ENCODE measurements at places on chromosomes 6 and 20.

- DNase-seq, result peak; percentile 30
Measured at GRCh38 chr6:33391922-33392594, 435 bp downstream of the KIFC1 start.

DNA sequence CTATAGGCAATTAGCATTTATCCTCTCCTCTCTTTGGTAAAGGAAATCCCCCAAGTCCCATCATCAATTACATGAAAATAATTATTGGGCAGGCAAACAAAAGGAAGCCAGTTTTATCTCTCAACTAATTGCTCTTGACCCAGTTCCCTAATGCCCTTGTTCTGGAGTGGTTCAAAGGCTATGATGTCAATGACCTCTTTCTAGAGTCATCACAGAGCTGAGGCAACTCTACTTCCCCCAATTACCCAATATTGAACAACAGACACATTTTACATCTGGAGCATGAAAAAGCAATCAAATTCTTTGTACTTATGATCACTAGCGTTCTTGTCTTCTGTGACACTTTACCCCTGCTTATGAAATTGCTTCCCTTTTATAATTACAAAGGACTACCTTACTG is 43.5 kb downstream of the NT5E start:
- no peak for DNase-seq

GRCh38 chr6:31190488-31190887 is 20.0 kb upstream of the POU5F1 start:
- no peak for DNase-seq

DNA sequence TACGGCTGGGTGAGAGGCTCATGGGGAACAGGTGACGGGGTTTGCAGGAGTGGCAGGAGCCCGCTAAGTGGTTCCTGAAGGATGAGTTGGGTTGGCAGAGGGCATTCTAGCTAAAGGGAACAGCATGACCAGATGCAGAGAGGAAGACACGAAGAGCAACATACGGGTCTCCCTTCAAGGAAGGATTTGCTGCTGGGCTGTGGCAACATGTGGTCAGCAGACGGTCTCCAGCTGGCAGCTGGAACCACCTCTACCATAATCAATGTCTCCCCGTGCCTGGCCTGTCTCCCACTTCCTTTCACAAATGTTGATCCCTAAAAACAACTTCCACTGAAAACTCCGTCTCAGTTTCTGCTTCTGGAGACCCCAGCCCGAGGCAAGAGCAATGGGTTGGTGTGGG is 80.6 kb upstream of the SULF2 start:
- no peak for DNase-seq

- no peak for DNase-seq
Measured at GRCh38 chr6:38498805-38499445, 140.8 kb downstream of the BTBD9 start.

GRCh38 chr6:170165471-170166117 is 125.3 kb downstream of the DLL1 start:
- no peak for DNase-seq

DNA sequence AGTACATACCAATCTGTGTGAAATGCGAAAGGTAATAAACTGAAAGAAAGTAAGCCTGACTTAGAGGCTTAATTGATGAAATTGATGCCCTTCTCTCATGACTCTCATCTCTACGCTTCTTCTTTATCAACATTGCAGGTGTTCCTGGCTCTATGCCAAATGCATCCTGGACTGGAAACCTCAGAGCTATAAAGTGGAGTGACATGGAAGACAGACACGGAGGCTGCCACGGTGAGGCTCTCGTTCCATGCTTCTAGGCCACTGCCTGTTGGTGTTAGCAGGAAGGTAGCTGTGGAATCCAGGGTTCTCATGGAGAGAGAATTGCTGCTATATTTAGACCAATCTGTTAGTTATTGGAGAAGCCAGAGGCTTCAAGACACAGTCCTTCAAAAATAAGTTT is 73.2 kb downstream of the C6orf52 start:
- DNase-seq, result no peak

DNA sequence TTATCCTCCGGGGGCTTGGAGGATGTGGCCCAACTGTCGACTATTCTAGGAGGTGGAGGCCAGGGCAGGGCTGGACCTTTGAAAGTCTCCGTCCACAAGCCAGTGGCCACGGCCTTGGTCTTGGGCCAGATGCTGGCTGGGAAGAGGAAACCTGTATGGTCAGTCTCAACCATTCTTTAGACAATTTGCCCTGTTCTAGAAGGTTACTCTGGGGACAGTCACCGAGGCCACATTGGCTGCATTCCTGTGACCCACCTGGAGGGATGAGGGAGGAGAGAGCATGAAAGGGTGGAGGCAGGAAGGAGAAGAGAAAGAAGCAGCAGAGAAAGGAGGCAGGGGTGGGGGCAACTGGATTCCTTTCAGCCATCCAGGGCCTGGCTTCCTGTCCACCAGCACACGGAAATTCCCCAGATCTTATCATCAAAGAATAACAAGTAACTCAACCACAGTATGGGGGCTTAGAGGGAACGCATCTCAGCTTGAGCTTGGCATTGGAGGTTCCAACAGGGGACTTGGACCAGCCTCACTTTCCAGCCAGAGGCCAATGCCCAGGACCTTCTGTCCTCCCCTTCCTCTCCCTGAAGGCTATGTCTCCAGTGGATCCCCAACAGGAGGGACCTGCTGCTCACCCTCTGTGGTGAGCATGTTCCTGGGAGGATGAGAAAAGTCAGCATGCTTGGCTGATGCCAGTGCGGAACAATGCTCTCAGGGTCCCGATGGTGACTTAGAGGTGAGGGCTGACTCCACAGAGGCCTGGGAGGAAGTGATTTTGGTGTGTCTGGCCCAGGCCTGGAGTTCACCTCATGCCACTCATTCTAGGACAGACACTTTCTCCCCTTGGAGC is 30.4 kb downstream of the TGM2 start:
- DNase-seq, result peak; percentile 61

- DNase-seq, result no peak
Measured at GRCh38 chr6:130211691-130212090, 11.1 kb downstream of the SAMD3 start.

GRCh38 chr20:43959079-43959919 is 44.6 kb downstream of the TOX2 start:
- DNase-seq, result no peak

DNA sequence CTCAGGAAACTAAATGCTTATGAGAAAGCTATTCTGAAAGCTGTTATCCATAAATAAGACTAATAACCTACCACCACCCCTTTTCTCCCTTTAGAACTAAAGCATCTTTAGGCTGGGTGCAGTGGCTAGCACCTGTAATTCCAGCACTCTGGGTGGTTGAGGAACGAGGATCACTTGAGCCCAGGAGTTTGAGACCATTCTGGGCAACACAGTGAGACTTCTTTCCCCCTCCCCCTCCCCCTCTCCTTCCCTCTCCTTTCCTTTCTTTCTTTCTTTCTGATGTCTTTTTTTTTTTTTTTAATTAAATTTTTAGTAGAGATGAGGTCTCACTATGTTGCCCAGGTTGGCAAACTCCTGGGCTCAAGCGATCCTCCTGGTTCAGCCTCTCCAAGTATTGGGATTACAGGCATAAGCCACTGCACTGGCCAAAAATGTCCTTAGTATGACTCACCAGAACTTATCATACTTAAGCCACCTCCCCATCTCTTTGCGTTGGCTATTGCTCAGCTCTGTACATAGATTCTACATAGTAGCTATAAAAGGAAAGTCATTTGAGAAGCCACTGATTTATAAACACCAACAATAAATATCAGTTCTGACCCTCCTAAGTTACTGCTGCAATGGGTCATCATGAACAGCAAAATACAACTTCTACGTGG is 54.8 kb upstream of the SPDEF start:
- DNase-seq, result peak; percentile 56

DNA sequence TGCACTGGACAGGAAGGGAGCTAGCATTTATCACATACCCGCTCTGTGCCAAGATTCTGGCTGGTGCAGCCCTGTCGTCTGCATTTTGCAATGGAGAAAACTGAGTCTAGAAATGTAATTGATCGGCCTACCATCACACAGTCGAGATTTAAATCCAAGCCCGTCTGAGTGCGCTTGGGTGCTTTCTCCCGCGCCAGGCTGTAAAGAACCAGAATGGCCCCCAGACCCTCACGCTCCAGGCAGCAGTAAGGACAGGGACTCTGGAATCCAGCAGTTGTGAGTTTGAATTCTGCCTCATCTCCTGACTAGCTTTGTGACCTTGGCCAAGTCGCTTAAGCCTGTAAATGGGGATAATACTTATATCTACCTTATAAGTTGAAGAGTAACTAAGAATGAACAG is 10.8 kb downstream of the DYNLRB1 start:
- no peak for DNase-seq

DNA sequence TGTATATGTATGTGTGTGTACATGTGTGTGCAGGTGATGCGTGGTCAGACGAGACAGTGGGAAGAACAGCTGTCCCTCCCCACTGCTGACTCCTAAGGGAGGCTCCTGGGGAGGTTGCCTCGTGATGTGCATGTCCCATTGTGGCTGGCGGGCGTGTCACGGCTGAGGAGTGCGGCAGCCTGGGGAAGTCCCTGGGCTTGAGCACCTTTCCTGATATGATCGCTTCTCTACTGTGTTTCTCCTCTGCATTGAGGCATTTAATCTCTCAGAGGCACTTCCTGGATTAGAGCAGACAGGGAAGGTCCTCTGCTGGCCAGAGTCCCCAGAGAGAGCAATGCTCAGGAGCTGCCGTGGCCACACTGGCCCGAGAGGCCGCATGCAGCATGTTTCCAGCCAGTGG is 11.4 kb downstream of the NPBWR2 start:
- DNase-seq, result no peak

DNA sequence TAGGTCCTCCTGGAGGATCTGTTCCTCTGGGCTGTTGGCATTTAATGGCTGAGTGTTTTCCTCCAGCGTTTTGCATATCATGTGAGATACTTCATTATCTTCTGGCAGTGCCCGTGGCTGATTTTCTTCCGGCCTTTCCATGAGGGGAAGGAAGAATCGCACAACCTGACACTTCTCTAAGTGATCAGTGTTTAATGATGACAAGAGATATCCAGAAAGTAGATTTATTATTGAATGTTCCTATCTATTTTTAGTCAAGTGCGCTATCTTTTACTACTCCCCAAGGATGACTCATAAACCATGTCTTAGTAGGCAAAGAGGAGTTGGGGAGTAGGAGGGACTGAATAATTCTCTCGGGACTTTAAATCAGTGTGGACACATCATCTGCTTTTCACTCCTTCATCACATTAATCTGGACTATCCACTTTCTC is 149.7 kb downstream of the PLCB4 start:
- no peak for DNase-seq

- no peak for DNase-seq
Measured at GRCh38 chr6:340991-341827, 48.9 kb downstream of the DUSP22 start.

DNA sequence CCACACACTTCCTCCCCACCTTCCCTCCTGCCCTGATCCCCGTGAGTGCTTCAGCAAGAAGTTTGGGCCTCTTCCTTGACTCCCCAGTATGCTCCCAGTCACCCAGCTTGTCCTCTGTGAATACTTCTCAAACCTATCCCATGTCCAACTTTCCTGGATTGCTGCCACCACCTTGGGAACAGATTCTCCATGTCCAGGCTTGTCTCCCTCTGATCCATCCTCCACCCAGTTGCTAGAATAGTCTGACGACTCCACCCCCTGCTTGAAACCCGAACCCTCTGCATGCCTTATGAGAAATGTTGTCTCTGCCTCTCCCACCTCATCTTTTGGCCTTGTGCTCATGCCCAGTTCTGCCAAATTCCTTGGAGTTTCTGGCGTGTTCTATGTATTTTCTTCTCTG is 108.0 kb downstream of the PPP1R14C start:
- no peak for DNase-seq

DNA sequence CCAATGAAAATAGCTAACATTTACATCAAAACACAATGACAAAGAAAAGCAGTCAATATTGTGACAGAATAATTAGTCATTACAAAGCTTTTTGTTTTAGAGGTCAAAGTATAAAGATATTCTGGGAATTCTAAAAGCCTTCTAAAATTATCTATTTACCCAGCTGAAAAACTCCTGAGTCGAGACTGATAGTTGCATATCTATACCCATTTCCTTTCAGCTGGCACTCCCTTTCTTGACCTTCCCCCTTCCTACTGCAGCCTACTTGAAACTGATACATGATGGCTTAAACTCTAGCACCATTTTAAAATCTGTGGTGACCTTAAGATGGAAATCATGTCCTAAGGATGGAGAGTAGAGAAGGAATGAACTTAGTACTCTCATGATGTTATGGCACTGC is 38.6 kb downstream of the LMBRD1 start:
- DNase-seq, result peak; percentile 39

DNA sequence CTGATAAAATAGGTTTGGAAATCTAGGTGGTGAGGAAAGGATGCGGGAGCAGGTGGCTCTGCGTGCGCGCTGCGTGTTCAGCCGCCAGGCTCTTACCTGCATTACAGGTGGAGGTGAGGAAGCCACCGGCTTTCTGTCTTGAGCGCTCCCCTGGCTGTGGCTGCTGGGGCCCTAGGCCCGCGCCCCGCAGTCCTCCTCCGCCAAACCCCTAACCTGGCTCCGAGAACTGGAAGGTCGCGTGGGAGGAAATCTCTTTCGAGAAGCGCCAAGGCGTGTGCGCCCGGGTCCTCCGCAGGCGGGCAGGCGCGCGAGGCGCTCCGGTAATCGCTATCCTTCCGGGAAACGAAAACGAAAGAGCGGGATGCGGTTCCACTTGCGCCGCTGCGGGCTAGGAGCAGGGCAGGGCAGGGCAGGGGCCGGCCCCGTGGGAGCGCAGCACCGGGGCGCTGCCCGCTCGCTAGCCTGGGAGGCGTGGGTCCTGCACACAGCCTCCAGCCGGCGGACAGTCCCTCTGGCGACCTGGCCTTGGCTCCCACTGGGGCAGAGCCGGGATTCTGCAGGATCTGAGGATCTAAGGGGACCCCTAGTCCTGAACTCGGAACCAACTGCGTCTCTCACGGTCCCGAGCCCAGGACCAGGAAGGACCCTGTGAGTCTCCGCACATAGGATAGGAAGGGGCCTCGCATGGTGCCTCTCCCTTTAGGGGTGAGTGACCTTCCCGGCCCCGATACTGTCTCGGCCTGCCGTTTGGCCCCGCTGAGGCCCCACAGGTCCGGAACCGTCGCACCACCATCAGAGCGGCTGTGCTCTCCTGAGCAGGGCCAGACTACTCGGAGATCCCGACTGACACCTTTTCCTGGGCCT is at the start of gene ETV7:
Gene ETV7 (minus strand): TSS at position 230 of the 864 bp plus-strand sequence. CDS start 128 bp downstream, at position 102.
- DNase-seq, result no peak

DNA sequence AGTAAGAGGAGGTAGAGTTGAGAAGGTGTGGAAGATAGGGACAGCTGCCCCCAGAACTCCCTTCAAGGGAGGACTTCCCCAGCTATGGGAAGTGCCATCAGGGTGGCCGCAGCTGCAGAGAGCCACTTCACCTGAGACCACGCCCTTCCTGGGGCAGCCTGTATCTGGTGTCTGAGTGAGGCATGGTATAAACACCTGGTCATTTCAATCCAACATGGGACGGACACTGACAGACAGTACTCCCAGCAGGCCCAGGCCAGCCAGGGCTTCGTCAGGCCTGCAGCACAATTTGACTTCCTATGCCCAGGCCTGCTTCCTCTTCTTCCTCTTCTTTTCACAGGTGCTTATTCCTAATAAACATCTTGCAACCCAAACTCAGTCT is 4.5 kb downstream of the SOX12 start:
- DNase-seq, result no peak

- DNase-seq, result no peak
Measured at GRCh38 chr6:130282234-130282995, 59.7 kb upstream of the SAMD3 start.

All from kidney capillary endothelial cell (primary cell).